Stimulated activated CD4-positive, alpha-beta T cell treated with anti-CD3 and anti-CD28 coated beads, Interleukin-15, amount 100 ng/mL, for 1 hour (primary cell): ENCODE measurements at places on chromosomes 3 and 15.

GRCh38 chr3:139642996-139643395 lies 34.8 kb downstream of the NMNAT3 start:
- DNase-seq: no peak

DNA sequence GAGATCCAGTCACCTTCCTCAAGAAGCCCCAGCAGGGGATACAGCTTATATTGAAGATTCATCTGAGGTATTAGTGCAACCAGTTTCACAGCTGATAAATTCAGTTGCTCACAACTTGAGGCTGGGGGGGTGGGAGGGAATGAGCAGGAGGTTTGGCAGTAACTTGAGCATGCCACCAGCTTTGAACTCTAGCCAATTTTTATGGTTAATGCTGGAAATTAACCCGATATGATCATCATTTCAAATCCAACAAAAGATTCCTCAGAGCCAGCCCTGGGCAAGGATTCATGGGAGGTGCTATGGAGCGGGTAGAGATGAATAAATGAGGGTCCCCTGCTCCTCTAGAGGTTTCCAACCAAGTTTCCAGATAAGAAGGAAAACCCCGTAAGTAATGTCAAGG lies 73.1 kb upstream of the HES1 start:
- no peak for DNase-seq

DNA sequence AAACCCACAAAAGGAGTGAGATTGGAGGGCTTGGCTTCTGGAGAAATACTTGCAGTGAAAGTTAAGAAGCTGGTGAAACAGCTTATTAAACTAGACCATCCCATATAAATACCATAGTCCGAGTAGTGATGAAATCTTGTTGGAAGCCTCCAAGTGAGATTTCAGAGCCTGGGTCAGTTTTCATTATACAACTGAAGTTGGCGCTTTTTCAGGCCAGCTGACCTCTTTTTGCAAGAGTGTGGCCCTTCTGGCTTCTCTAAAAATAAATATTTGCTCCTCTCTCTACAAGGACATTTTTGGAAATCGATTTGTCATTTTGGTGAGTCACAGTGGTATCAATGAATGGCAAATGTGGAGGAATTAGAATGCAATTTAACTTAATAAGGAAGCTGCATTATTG lies 51.2 kb upstream of the THRB start:
- no peak for DNase-seq

GRCh38 chr3:142724682-142725356 lies 985 bp downstream of the TRPC1 start:
- DNase-seq: peak; percentile 0

DNA sequence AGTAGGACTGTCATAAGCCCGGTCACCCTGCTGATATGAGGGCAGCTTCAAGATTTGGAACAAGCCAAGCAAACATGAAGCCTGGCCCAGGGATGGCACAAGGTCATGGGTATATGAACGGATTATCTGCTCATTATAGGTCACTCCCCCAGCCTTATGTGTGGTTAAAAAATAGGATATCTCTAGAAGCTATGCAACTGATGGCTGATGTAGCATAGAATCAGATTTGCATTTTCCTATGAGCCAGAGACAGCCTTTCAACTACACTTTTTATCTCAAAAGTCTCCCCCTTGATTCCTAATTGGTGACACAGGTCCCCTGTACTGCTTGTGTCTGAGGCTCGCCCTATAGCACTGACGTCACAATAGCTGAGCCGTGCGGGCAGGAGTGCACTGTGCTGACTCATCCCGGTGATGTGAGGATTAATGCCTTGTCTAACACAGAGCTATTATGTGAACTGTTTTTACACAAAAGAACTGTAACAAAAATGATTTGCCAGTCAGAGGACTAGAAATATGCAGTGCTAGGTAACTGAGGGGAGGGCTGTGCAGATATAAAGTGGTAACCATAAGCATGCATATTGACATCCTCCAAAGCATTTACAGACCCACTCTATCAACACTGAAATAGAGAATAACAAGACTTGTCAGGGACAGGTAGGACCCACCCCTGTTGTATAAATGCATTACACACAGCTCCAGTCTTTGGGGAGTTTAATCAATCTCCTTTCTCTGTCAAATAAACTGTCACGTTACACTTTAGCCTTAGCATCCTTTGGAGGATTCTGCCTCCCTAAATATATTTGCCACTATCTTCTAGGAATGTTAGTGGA lies 204.9 kb downstream of the TIGIT start:
- DNase-seq: no peak

- no peak for DNase-seq
Measured at GRCh38 chr3:124275412-124275811, 283.5 kb upstream of the ROPN1 start.

DNA sequence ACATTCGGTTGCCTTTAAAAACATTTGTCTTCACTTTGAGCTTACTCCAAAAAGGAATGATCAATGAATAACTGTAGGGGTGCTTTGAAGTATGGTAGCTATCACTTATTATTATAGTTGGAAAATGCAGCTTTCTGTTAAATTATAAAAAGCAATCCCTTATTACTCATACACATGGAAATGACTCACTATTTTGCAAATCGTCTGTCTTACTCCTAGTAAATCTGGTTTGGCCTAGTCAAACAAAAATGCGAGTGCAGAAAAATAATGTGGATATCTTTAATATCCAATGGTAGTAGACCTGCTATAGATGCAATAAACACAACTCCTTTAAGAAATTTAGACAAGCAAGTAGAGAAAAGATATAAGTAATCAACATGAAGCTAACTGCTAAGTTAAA lies 112.5 kb downstream of the ZIC1 start:
- no peak for DNase-seq

GRCh38 chr15:90375071-90375470 lies 13.0 kb upstream of the IQGAP1 start:
- no peak for DNase-seq

GRCh38 chr15:64706011-64706911 lies 69.1 kb downstream of the RBPMS2 start:
- DNase-seq: no peak

DNA sequence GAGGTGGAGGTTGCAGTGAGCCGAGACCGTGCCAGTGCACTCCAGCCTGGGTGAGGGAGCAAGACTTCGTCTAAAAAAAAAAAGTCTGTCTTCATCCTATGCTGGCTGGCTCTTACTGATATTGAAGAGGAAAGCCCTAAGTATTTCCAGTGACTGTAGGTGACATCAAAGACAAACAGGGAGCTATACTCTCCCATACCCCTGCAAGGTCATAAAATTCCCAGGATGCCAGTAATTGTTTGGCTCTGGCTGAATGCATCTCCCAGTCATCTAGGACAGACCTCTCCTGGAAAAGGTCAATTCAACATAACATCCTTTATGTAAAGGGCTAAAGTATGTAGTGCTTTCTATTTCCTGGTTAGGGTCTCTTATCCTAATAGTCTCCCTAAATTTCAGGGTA lies 8.0 kb downstream of the ZBBX start:
- DNase-seq: no peak

GRCh38 chr3:111472556-111472955 lies 69.4 kb upstream of the CD96 start:
- DNase-seq: no peak

GRCh38 chr3:5162102-5162501 lies 25.4 kb upstream of the EDEM1 start:
- no peak for DNase-seq

GRCh38 chr3:180267202-180267843 lies 230.6 kb upstream of the PEX5L start:
- DNase-seq: no peak
